ENCODE measurements at places on chromosomes 5 and 9.

GRCh38 chr9:94819161-94819687 is 92.7 kb downstream of the AOPEP start:
- no peak for DNase-seq

DNA sequence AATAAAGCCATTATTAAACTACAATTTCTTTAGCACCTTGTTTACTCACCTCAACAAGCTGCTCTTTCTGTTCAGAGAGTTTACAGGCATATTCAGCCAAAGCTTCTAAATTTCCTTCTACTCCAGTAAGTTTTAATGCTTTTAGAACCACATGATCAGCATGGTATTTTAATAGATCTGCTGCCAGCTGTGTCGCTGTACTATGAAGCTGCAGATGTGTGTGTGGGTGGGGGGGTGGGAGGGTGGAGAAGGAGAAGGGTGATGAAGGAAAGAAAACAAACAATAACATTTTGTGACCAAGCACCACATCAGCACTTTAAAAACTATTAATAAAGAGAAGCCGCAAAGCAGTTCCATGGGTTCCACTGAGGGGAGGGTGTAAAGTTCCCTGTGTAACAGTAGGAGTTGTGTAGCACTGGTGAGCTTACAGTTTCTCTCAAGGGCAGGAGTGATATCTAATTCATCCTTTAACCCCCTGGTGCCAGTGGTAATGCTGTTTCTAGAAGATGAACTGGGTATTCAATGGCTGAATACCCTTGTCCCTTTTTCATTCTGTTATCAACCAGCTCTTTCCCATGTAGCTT is 38.5 kb downstream of the ABITRAM start:
- no peak for DNase-seq

GRCh38 chr5:25091921-25092320 is 447.1 kb upstream of the CDH10 start:
- no peak for DNase-seq

DNA sequence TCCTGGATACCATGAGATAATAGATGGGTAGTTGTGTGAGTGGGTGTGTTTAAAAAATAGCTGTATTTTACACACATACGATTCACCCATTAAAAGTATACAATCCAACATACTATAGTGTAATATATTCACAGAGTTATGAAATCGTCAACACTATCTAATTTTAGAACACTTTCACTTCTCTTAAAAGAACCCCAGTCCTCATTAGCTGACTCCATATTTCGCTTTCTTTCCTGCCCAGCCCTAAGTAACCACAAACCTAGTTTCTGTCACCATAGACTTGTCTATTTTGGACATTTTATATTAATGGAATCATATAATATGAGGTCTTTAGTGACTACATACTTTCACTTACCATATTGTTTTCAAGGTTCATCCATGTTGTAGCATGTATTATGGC is 63.8 kb upstream of the S1PR3 start:
- DNase-seq, result peak; percentile 52

DNA sequence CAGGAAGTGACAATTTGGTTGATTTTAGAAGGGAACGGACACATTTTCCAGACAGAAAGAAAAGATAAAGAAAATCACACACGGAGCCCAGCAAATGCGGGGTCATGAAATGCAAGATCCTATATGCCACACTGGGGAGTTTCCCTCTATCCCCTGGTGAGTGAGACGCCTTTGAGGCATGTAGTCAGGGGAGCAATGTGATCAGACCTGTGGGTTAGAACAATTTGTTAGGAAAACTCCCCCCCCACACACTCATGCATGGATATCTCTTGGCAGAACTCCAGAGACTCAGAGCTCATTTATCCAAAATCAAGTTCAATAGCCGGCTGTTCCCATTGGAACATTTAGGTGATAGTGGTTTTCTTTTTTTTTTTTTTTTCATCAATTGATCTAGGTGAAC is 71.7 kb upstream of the TRIO start:
- no peak for DNase-seq

DNA sequence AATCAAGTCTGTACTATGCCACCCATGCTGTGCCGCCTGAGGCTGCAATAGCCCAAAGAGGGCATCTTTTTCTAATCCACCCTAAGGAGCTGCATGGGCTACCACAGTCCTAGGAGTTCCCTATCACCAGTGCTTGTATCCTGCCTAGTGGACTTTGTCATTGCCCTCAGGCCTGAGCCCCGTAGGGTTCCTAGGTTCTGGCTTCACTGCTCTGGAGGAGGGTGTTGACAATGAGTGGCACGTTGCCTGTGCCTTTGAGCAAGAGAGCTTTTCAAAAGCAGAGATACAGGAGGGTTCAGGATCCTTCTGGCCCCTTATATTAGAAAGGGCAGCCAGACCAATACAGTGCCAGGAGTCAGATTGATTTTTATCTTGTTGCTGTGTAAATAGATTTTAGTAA is 93.0 kb downstream of the PRDM6 start:
- DNase-seq, result no peak
